ENCODE measurements at places on chromosomes 6 and 20.

- DNase-seq = no peak
These were observed 370.9 kb upstream of the HS3ST5 start for GRCh38 chr6:114713690-114714089.

- DNase-seq = no peak
These were observed 33.4 kb downstream of the GOPC start for GRCh38 chr6:117568831-117569410.

DNA sequence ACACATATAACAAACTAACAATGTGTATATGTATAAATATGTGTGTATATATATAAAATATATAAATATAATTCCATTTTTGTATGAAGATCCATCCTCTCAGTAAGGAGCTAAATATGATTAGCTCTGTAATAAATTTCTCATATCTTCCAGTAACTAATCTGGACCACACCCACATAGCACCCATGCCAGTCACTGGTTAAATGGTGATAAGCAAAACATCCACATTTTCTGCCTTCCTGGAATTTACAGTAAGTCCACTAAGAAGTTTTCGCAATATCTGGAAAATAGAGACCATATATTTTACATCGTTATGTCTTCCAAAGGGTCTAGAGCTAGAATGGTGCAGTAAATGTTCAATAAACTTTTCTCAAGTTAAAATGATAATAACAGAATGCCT, 151.5 kb upstream of the STMND1 start:
- no peak for DNase-seq

GRCh38 chr6:25842526-25842925, 10.7 kb upstream of the SLC17A1 start:
- DNase-seq = no peak

DNA sequence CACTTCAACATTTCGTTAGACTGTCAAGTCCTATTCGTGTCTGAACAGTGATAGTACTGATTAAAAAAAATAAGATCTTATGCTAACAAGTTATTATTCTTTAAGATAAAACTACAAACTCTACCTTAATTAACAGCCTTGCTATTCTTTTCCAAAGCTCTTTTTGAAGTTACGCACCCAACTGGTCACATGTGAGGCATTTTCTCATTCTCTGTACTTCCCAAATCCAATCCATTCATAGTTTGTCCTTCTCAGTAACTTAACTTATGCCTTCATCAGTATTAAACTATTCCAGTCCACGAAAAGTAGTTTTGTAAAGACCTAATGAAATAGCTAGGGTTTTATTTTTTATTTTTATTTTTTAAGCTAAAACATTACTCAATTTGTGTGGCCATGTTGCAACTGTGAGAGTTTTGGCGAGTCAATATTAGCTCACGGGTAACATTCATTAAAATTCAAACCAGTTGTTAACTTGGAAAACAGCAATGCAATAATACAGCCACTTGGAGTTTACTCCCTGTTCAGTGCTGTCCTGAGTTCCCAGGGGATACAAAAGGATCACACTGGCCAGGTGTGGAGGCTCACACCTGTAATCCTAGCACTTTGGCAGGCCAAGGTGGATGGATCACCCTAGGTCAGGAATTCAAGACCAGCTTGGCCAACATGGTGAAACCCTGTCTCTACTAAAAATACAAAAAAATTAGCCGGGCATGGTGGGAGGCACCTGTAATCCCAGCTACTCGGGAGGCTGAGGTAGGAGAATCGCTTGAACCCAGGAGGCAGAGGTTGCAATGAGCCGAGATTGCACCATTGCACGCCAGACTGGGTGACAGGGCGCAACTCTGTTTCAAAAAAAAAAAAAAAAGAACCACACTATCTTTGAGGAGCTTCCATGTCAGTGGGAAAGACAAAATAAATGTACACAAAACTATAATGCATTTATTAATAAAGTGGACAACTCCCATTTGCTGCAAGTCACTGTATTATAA, 27.9 kb upstream of the EEF1A1 start:
- DNase-seq = no peak

GRCh38 chr6:148502773-148503135, 160.1 kb downstream of the SASH1 start:
- DNase-seq = no peak

DNA sequence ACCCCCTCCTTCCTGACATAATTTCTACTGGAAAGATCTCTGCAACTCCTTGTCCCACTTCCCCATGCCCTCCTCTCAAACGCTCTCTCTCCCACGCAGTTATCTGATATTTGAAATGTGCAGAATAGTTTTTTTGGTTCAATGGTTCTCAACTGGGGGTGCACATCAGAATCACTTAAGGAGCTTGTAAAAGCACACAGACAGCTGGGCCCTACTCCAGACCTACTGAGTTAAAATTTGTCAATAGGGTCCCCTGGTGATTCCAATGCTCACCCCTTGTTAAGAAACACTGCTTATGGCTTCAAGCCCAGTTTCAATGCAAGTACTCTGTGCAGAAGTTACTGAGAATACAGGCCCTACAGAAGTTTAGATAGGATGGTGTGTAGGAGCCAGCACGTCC, 45.2 kb upstream of the KCNK16 start:
- no peak for DNase-seq

DNA sequence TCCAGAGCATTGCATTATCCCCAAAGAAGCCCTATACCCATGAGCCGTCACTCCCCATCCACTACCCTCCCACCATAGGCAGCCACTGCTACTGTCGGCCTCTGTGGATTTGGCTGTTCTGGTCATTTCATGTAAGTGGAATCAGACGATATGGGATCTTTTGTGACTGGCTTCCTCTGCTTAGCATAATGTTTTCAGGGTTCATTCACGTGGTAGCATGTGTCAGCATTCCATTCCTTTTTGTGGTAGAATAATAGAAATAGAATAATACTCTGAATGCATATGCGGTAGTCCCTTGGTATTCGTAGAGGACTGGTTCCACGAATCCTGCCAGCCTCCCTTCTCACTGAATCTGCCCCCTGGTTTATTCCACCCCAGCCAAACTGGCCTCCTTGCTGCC, 402.6 kb upstream of the SULF2 start:
- DNase-seq = no peak

DNA sequence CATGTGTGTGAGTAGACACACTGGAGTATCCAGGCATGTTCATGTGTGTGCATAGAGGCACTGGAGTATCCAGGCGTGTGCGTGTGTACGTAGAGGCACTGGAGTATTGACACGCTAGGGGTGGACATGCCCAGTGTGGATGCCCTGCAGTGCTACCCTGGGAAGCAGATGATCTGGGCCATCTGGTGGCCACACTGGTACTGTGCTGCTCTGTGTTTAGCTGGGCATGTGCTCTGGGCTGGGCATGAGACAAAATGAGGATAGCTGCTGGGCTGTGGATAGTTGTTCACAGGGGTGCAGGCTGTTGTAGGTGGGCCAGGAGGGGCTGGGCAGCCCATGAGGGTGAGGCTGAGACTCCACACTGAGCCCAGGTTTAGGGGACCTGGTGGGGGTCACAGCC, 24.0 kb upstream of the NPBWR2 start:
- DNase-seq = no peak

GRCh38 chr20:57658833-57659516, 38.7 kb upstream of the ZBP1 start:
- peak; percentile 37 for DNase-seq

GRCh38 chr6:27873021-27873940, 38.9 kb downstream of the OR2B2 start:
- DNase-seq = peak; percentile 75

DNA sequence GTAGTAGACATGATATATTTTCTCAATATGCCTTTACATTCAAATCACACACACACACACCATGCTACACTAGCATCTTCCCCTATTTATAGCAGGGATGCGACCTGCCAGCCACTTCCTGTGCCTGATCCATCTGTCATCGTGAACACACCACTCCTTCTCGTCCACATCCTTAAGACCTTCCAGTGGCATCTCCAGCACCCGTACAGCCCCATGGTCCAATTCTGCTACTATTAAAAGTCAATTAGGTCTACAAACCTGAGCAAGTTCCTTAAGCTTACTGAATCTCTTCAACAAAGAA, 54.5 kb downstream of the KIF16B start:
- no peak for DNase-seq

DNA sequence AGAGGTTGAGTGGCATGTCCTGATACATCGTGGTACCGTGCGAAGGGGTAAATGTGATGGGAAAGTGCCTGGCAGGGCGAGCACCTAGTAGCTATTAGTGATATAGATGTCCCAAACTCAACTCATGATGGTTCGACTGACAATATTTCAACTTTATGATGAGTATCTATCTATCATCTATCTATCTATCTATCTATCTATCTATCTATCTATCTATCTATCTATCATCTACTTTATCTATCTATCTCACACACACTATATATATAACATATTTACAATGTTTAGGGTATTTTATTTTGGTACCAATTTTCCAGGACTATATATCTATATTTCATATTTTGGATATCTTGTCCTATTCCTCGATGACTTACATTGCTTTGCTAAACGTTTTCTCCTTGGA, 5.5 kb downstream of the BCAS1 start:
- no peak for DNase-seq

- no peak for DNase-seq
These were observed 105.4 kb upstream of the MCHR2 start for GRCh38 chr6:100099189-100100074.

DNA sequence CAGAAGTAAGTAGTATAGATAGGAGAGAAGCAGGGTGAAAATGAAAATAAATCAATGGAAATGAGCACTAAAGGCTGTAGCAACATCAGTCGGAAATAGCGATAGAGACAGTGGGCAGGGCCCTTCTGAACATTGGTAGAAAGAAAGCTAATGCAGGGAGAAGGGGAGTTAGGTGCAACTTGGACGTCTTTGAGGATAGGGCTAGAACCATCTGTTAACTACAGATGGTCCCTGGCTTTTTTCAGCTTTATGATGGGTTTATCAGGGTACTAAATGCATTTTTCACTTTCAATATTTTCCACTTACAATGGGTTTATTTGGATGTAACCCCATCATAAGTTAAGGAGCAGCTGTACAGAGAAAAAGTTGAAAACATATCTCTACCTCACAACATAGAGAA, 72.8 kb upstream of the CNR1 start:
- no peak for DNase-seq

DNA sequence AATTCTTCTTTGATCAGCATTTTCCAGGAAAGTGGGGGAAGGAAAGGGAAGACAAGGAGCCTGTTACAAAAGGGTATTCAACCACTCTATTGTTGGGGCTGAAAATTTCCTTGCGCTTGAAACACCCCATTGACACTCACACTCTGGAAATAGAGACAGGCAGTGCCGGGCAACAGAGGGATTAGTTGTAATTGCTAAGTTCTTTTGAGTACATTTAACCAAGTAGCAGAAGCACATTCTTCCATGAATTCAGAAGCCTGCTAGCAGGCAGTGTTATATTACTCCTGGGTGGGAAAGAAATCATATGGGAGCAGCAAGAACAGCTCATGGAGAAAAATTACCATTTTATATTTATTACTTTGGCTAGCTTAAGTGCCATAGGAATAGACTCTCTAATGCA, 745.5 kb downstream of the C6orf118 start:
- DNase-seq = peak; percentile 49

DNA sequence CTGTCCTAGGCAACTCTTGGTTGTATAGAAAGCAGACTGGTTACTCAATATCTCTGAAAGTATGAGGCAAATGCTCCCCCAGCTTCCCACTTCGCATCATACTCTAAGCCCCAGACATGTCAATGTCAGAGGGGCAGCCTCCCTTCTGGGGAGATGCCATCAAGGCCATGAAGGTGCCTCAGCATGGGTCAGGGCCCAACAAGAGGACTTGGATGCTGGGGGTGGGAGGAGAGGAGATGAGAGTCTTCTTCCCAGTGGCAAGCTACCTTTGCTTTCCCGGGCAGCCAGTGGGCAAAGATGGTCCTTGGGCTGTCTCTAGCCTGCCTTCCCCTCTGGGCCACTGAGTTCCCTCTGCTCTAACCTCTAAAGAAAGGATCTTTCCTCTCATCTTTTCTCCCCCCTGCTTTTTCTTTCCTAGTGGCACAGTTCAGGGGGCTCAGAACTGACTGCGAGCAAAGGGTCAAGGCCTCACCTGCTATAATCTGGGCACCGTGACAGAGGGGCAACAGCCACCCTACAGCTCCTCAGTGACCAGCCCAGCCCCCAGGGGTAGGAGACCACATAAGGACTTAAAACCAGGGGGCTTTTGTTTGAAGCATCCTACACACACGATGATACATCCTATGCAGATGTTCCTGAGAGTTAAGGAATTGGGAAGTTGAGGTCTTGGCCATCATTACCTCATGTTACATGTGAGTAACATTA, 26.2 kb downstream of the MOCS1 start:
- DNase-seq = no peak

DNA sequence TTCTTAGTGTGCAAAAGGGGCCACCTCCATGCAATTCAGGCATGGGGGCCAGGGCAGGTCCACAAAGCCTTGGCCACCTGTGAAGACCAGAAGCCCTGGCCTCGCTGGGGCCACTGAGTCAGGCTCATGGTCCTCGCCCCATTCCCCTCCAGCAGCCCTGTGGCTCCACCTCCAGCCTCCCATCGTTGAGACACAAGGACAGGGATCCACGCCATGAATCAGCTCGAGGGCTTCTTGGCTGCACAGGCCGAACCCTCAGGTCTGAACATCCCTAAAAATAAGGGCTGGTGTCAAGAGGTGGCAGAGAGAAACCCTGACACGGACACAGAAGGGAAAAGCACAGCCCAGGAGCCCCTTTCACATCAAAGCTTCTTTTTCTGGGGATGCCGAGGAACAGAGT, 68.6 kb upstream of the QKI start:
- DNase-seq = no peak

GRCh38 chr20:37808233-37809070, 94.5 kb upstream of the VSTM2L start:
- DNase-seq = no peak

- DNase-seq = no peak
These were observed 634 bp upstream of the BTBD9 start for GRCh38 chr6:38640216-38640909.

DNA sequence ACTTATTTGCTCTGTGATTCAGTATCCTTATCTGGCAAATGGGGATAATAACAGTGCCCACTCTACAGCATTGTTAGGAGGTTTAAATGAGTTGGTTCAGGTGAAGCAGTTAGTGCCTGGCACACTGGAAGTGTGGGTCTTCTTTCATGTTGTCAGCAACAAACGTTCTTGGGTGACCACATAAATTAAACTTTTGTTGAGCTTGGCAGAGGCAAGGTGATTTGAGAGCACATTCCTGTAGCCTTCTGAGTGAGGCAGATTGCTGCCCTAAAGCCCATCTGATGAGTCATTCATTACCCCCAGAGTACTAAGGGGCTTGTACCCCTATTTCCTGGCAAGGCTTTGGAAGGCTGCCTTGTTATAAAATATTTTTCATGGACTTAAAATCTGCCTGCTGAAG, 25.8 kb downstream of the SEC23B start:
- DNase-seq = no peak

- no peak for DNase-seq
These were observed 1.2 kb upstream of the ARFGEF3 start for GRCh38 chr6:138160329-138161087.

- DNase-seq = no peak
These were observed 91.9 kb upstream of the CLDN20 start for GRCh38 chr6:155171747-155172449.

Data from ecto neural progenitor cell (in vitro differentiated cells).